CD4-positive, alpha-beta T cell treated with Interleukin-17A for 4 hours (primary cell): ENCODE measurements at places on chromosomes 5 and 9.

DNA sequence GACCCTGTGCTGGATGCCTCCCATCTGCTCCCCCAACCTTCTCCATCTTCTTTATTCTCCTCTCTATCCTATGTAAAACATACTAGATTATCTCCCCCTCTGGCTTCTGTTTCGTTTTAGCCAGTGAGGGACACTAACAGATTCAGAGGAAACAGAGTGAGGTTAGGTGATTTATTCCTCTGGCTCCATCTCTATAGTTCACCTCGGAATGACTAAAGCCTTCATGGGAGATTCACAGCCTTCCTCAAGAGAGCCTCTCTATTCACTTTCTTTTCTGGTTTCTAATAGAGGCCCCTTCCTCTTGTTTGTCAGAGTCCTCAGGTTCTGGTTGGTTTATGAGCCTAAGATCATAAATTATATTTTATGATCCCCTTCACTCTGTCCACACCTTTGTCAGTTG is 633.1 kb upstream of the TYRP1 start:
- no peak for DNase-seq

- peak; percentile 52 for DNase-seq
Observed at GRCh38 chr9:137411645-137412380, 11.1 kb downstream of the EXD3 start.

- no peak for DNase-seq
Observed at GRCh38 chr5:143187495-143187894, 216.0 kb downstream of the NR3C1 start.

DNA sequence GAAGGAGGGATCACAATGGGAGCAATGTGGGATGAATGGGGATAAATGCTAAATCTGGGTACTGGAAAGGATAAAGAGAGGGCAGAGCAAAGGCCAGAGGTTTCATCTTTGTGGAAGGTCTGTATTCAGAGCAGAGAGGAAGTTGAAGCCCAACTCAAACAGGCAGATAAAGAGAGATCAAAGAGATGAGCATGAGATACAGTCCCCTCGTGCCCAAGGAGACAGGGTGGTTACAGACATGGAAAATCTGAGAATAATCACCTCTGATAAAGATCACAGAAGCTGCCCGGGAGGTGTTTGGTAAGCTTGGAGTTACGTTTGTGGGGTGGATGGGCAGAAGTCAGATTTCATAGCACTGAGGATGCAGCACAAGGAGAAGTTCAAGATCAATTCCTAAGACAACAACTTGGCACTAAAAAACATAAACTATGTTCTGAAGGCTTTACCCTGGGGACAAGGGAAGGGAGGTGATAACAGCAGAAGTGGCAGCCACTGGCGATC is 459 bp upstream of the ERAP2 start:
- DNase-seq = peak; percentile 29

DNA sequence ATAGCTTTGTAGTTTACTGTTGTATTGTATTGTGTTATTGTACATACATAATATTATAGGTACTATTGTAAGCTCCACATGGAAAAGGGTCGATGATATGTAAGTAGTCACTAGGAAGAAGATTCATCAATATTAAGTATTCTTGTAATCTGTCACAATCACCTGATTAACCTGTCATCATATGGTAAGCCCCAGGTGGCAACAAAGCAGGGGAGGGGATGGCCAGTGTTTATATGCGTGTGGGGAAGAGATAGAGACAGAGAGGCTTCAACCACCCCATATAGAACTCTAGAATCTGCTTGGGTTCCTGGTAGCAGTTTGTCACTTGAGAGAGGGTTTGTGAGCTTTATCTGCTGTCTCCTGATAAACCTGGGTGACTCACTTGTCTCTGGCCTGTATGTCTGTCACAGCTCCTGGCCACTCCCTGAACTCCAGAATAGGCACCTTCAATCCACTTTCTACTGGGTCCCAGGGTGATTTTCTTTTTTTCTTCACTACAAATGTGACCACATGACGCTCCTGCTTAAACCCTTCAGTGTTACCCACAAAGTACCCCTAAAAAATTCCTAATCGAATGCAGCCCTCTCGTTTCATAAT is 48.9 kb upstream of the CPEB4 start:
- no peak for DNase-seq

GRCh38 chr5:115801984-115802383 is 14.5 kb downstream of the CDO1 start:
- DNase-seq = no peak

DNA sequence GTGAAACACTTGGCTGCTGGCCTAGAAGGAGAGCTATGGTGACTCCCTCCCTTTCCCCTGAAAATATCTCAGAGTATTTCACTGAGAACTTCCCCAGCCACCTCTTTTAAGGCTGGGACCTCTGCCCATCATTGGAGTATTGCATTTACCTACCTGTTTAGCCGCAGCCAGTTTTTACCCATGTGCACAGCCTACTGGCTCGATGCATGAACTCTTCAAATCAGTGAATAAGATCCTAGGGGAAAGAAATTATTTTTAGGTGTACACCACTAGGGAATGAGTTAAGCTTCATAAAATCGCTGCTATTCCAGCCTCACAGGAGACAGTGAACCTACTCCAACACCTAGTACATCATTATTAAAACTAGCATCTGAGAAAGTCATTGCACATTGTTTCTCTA is 16.8 kb upstream of the FAM174A start:
- no peak for DNase-seq

GRCh38 chr5:177474846-177475562 is 1.6 kb upstream of the DBN1 start:
- no peak for DNase-seq

DNA sequence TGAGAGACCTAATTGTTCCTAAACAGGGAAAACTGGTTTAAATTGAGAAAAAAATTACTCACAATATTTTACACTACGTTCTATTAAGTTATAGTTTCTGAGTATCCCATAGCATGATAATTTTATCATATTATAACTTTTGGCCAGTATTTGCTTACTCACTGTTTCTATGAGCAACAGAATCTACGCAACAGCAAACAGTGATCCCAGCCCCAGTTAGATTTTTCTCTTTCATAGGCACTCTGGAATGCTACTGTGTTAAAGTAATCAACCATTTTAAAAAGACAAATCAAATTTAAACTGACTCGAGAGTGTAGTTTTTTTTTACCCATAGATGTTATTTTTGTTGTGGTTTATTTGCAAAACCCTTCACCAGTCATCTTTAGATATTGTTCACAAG is 107.2 kb downstream of the XRCC4 start:
- DNase-seq = no peak

- DNase-seq = no peak
Observed at GRCh38 chr5:53334431-53334941, 145.9 kb upstream of the FST start.

DNA sequence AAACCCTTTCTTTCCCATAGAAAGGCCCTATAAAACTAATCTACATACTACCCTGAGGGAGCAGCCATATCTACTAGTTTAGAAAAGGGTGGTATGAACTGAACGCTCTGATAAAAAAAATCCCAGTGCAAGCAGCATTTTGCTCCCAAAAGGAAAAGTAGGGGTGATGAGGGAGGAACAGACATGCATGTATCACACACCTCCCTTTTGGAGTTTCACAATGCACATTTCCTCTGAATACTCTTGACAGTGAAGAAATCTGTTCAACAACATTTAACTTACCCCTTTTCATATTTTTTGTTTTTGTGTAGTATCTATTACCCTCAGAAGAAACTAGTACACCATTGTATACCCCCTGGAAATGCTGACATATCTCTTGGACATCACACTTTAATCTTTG is 411.4 kb downstream of the MAT2B start:
- DNase-seq = no peak

- no peak for DNase-seq
Observed at GRCh38 chr9:106885451-106885850, 22.5 kb downstream of the ZNF462 start.
